ENCODE measurements at places on chromosomes 1 and 21.
A peak's percentile ranks its signal among the peaks of the same experiment; 100 is the strongest.

GRCh38 chr1:208221291-208221622 lies 22.9 kb downstream of the PLXNA2 start:
- no peak for DNase-seq

DNA sequence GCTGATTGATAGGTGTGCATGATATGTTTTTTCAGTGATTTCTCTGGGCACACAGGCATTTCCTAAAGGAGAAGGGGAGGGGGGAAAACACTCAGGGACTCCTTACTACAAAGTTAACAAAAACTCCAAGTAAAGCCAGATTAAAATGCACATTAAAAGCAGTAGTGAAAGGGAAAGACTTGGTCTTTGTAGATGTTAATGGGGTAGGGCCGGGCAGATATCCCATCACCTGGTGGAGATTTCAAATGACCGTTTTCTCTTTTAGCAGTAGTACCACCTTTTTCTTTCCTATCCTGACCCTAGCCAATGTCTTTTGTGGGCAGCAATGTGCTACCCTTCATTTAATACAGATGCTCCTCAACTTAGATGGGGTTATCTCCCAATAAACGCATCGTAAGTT lies 32.5 kb downstream of the RTCA start:
- no peak for DNase-seq

- DNase-seq, result no peak
Observed at GRCh38 chr1:172948457-172948856, 102.3 kb downstream of the TNFSF18 start.

DNA sequence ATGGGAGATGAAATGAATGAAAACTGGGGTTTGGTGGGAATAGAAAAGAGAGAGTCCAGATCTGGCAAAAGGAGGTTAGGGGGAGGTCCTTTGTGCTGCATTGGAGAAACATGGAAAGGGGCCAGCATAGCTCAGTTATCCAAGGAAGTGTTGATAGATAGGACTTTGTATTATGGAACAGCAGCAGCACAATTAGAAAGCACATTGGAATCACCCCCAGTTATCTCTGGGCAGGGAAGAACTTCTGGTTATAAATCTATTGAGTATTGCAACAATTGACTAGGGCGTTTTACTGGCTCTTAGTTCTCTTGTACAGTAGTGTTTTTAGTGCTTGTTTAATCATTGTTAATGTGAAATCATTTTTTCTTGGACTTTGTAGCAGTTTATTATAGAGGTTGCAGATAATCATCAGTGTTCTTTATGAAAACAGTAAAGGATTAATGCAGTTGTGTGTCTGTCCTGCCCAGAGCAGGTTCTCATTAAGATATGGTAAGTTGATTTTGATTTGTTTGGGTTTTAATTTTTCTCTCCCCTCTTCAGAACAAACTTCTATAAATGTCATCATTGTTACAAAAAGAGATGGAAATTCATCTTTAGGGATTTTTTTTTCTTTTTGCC lies 76.6 kb downstream of the NR5A2 start:
- DNase-seq, result no peak

- DNase-seq, result peak; percentile 16
Observed at GRCh38 chr1:164716992-164717703, 158.2 kb downstream of the PBX1 start.

- DNase-seq, result peak; percentile 28
Observed at GRCh38 chr1:20184481-20184900, 1.4 kb upstream of the UBXN10 start.

Measured in erythroblast (primary cell).